ENCODE measurements at places on chromosomes 5 and 9.

- DNase-seq, result no peak
Measured at GRCh38 chr5:151906246-151906645, 18.4 kb downstream of the GLRA1 start.

DNA sequence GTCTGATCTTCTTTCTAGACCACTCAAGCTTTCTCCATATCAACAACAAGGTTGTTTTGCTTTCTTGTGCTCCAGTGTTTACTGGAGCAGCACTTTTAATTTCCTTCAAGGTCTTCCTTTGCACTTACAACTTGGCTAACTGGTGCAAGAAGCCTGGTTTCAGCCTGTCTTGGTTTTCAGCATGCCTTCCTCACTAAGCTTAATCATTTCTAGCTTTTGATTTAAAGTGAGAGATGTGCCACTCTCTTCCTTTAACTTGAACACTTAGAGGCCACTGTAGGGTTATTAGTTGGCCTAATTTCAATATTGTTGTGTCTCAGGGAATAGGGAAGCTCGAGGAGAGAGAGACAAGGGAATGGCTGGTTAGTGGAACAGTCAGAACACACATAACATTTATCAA, 13.4 kb downstream of the AK3 start:
- DNase-seq, result no peak

DNA sequence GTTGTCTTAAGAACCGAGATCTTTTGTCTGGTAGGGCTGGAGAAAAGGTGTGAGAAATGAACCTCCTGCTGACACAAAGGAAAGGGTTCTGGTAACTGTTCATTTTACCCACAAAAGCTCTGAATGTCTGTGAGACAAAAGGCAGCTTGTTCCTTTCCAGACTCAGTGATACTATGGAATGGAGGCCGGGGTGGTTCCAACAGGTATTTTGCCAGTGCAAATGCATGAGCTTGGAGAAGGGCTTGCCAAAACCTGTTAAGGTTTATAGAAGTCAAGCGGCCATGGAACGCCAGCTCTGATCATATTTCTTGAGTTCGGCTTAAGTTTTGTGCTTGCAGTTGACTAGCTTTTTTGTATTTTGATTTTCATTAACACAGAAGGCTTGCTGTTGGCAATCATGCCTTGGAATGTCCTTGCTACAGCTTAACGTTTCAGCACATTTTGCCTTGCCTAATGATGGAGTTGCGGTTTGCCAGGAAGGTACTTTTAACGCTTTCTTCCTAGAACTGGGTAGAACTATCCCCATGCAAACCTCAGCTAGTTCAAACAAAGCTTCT, 328.6 kb downstream of the PIK3R1 start:
- DNase-seq, result no peak

GRCh38 chr9:125372441-125373226, 111.0 kb downstream of the GAPVD1 start:
- no peak for DNase-seq
